RPMI7951 (cell line): ENCODE measurements at places on chromosomes 5 and 9.

DNA sequence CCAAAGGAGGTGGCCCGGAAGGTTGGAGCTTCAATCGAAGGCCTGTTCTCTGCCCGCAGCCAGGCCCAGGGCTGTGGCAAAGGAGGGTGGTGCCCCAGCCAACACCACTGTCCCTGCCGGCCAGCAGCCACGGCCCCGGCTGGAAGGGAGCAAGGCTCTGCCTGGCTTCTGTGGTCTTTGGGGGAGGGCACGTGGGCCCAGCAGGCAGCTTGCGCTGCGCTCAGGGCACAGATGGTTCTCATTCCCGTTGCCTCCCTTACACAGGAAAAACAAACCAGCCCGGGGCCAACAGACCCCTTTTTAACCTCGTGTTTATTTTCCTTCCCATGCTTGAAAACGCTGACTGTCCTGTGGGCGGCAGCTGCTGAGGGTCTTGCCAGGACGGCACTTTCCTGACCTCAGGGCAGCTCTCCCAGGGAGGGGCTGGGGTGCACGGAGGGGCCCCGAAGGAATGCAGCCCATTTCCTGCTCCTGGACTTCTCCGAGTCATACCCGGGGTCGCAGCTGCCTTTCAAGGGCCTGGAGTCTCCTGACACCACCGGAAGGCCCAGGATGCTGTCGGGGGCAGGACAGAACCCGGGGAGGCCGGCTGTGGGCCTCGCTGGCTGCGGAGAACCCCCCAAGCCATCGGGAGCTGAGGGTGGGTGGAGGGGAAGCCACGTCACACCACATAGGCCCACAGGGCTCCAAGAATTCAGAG lies 1.1 kb upstream of the GPSM1 start:
- DNase-seq: peak; percentile 86

DNA sequence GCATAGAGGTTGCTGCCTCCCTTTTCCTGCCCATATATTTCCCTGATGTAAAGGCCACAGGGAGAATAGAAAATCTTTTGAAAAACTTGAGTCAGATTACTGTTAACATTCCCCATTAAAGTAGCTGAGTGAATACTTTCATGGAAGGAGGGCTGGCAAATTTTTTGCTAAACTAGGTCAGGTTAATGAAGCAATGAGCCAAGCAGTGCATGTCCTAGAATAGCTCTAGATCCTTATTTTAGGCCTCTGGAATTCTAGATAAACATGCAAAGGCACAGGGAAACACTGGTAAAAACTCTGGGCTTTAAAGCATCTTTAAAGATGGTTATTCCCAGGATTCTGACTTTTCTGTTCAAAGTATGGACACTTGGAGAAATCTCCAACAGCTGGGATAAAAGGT lies 27.9 kb downstream of the TTC1 start:
- no peak for DNase-seq

GRCh38 chr5:72319976-72320752 lies at the start of the genes MRPS27 and PTCD2:
MRPS27 (minus strand) TSS chr5:72320240; CDS start chr5:72320221, 19 bp downstream.
PTCD2 (plus strand) TSS chr5:72320373; CDS start chr5:72320383, 10 bp downstream.
- DNase-seq: peak; percentile 98

GRCh38 chr5:157390551-157391297 lies 69.3 kb upstream of the NIPAL4 start:
- peak; percentile 96 for DNase-seq

- DNase-seq: peak; percentile 15
These were observed 63.4 kb downstream of the RAPGEF1 start for GRCh38 chr9:131676431-131676972.

GRCh38 chr9:26057050-26057449 lies 378.8 kb upstream of the TUSC1 start:
- no peak for DNase-seq

DNA sequence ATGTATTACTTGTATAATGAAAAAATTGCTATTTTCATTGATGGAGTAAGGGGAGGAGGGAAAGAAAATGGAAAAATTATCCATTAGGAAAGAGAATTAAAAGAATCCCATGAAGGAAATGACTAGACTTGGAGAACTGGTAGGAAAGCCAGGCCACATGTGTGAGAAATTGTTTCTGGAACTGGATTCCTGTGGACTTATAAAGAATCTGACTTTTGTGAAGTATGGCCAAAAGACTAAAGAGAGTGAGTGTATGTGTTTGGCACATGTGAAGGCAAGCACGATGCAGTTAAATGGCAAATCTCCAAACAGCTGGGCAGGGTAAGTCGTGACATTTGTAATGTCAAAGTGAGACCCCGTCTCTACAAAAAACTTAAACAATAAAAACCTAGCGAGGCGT lies 89.4 kb downstream of the MTX3 start:
- no peak for DNase-seq

DNA sequence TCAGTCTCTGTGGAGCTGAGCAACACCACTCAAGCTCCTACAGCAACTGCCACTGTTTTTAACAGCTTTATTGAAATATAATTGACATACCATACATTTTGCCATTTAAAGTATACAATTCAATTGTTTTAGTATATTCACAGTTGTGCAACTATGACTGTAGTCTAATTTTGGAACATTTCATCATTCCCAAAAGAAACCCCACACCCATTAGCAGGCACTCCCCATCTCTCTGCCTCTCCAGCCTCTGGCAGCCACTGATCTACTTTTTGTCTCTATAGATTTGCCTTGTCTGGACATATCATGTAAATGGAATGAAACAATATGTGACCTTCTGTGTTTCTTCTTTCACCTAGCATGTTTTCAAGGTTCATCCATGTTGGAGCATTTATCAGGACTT lies 43.5 kb downstream of the RUSC2 start:
- DNase-seq: no peak
